Foreskin keratinocyte (primary cell): ENCODE measurements at places on chromosomes 4 and X.

GRCh38 chr4:174388461-174389145, 104.9 kb downstream of the CEP44 start:
- DNase-seq, result no peak

GRCh38 chrX:11447418-11447817, 154.2 kb downstream of the AMELX start:
- no peak for DNase-seq

GRCh38 chr4:188691811-188692210, 552.6 kb downstream of the TRIML1 start:
- peak; percentile 48 for DNase-seq

- no peak for DNase-seq
Observed at GRCh38 chr4:186762865-186763264, 39.2 kb upstream of the FAT1 start.
